ENCODE measurements at places on chromosomes 16 and 17.

DNA sequence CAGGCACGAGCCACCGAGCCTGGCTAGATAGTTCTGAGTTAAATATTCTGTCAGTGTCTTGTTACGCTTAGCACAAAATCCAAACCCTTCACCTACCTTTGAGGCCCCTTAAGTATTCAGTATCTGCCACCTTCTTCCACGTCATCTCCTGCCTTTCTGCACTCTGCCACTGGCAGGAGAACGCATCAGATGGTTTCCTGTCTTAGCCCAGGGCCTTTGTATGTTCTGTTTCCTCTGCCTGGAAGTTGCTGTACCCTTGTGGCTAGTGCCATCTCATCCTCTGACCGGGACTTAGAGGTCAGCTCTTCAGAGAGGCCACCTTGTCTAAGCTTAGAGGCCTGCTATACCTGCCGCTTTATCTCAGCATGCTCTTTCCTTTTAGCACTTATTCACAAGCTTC lies 67.5 kb upstream of the LGALS9 start:
- DNase-seq: no peak

DNA sequence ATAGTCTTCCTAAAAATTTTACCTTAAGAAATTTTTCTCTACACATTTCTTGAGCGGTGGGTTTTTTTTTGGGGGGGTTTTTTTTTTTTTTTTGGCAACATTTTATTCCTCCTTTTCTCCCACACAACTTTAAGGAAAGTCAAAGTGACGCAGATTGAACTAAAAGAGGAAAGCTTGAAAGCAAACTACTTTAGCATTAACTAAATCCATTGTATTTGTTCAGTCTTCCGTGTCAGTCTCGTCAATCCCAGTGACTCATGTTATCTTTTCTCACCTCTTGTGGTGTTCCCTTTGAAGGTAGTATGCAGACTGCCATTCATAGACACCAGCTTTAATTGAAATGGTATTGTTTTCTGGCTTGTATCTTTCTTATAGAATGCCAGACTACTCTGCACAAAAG lies 39.3 kb downstream of the TADA2A start:
- no peak for DNase-seq

GRCh38 chr16:64304951-64305350 lies 816.9 kb downstream of the CDH11 start:
- DNase-seq: no peak

DNA sequence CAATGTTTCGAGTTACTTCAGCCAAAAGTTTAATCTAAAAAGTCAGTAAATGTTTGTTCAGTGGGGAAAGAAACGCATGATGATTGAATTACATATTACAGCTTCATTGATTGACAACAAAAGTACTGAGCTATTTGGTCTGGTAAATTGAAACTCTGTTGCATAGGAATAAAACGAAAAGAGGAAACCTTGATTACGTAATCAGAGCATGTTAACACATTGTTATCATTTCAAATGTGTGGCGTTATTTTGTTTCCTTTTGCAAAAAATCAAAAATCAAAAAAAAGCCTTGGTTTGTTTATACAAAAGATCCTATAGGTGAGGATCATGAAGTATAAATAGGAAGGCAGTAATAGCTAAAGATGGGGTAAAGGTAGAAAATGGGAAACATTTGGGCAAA lies 19.5 kb upstream of the CA10 start:
- DNase-seq: no peak

GRCh38 chr17:81665205-81666091 lies 957 bp downstream of the OXLD1 start:
- DNase-seq: no peak

GRCh38 chr17:50547035-50547735 lies at the start of gene SPATA20:
TSS of gene SPATA20 (plus strand) at chr17:50547174. CDS start at chr17:50547209, 35 bp downstream.
- peak; percentile 33 for DNase-seq

- no peak for DNase-seq
Observed at GRCh38 chr17:3738562-3739295, 15.0 kb downstream of the HASPIN start.

DNA sequence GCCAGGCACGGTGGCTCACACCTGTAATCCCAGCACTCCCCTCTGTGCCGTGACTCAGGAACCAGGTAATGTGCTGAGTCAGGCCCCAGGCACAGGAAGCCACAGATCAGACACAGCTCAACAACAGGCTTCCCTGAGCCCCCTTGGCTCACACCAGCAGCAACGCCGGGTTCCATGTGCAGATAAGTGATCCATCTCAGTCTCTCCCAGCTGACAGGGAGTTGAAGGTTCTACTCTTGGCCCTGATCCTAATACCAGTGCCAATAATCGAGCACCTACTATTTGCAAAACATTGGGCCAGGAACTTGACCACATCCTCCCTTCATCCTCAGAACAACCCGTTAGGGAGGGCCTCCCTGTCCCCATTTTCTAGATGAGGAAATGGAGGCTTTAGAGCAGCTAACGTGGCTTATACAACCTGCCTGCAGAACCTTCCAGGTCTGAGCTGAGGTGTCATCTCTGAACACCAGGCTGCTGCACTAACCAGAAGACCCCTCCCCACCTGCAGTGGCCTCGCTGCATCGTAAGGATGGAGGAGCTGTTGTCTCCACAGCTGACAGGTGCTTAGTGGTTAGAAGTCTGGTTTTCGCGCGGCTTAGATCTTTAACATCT lies 64.8 kb upstream of the AMZ2 start:
- DNase-seq: no peak

DNA sequence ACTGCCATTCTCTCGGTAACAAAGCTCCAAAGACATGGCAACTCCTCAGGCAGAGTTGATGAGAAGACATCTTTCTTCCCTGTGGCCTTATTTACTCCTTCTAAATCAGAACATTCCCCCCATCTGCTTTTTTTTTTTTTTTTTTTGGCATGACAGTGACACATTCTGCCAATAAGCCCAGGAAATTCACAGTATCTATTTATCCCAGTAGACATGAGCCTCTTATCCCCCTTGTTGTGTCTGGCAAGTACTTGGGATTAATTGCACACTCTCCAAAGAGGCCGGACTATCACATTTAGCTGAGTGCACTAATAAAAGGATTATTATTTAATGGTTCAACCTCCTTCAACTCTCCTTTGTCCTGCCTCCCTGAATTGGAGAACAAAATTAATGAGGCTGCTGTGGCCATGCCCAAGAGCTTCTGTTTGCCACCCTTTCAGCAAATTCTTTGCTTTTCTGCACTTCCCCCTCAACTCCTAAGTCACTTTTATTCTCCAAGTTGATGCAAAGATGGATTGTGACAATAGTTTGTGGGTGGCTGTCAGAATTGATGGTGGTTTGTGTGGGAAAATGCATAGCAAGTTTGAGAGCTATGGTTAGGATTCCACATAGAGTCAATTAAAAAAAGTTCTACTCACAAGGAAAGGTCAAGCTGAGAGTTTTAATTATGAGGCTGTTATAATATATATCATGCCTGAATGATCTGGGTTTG lies 47.2 kb downstream of the GPR139 start:
- DNase-seq: no peak

GRCh38 chr17:13601776-13602551 lies at the start of gene HS3ST3A1:
TSS of gene HS3ST3A1 (minus strand) at chr17:13601929. CDS start at chr17:13601129, 800 bp downstream.
- no peak for DNase-seq

DNA sequence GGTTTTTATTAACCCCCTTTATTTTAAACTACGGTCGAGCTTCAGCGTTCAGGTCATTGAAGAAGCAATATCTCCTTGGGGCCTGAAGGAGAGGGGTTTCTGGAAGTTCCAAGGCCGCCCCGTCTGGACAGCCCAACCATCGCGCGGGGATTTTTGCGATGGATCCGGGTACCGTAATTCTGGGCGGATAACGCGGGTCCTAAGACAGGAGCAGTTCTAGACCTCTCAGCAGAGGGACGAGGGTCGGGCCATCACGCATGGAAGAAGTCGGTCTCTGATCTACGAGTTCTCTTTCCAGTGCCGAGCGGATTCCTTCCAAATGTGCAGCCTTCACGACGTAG lies 3.6 kb downstream of the BORCS6 start:
- DNase-seq: no peak

- no peak for DNase-seq
Observed at GRCh38 chr17:57965521-57966160, 10.4 kb upstream of the CUEDC1 start.

GRCh38 chr17:28916302-28916934 lies 13.5 kb upstream of the DHRS13 start:
- peak; percentile 14 for DNase-seq

DNA sequence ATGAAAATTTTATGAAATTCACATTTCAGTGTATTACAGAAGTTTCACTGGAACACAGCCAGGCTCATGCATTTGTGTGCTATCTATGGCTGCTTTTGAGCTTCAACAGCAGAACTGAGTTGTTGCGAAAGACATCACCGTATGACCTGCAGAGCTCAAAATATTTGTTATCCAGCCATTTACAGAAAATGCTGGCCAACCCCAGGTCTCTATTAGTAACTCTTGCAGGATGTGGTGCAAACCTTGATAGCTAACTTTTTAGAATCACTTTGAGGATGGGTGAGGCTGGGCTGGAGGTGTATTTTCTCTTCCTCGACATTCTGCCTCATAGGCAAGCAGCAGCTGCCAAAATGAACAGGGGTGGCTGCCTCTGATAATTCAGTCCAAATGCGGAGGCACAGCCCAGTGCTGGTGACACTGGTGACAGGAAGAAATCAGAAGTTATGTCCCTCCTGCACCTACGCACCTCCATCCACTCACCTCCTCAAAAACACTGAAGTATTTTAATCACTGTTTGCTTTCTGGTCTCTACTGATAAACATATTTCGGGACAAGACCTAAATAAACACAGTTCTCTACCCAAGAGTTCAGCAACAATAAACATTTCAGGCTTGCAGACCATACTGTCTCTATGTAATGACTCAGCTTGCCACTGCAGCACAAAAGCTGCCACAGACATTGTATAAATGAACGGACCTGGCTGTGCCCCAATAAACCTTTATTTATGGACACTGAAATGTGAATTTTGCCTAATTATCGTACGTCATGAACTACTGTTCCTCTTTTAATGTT lies 28.5 kb downstream of the ARHGAP17 start:
- DNase-seq: no peak

DNA sequence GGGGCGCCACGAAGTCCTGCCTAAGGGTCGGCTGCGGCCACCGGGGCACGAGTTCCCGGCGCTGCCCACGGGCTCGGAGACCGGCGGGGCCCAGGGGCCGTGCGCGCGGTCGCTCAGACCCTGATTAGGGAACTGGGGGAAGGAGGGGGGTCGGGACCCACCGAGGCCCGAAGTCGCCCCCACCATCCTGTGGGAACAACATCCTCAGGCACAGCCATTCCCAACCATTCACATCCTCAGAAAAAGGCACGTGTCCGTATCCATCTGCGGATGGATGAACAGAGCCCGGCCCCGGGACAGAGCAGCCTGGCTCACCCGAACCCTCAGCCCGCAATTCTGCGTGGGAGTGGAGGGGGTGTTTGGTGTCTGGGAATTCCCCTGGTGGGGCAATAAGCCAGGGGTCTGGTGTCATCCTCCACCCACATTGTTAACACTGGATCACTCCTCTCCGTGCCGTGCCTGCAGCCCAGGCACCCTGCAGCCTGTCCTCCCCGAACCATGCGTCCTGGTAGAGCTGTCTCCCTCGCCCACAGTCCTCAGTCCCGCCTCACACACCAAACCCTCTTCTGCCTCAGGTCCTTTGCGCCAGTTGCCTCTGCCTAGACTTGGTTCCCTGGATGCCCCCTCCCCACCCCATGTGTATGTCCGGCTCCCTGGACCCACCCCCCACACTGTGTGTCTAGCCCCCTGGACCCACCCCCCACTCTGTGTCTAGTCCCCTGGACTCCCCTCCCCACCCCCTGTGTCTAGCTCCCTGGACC lies 789 bp upstream of the CCDC57 start:
- no peak for DNase-seq

GRCh38 chr16:66020046-66020445 lies 346.4 kb upstream of the CDH5 start:
- no peak for DNase-seq

DNA sequence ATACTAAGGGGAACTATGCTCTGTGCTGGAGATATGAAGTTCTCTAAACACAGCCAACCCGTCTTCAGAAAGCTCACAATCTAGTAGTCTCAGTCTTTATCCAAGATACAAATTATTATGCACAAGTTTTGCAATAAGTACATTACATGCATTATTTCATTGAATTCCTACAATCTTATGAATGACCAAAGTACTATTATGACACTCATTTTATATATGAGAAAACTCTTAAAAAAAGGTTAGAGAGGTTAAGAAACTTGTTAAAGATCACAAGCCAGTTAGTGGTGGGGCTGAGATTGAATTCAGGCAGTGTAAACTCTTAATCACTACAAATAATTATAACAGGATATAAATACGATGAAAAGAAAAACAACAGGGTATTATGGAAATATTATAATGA lies 4.7 kb upstream of the BRIP1 start:
- DNase-seq: no peak

DNA sequence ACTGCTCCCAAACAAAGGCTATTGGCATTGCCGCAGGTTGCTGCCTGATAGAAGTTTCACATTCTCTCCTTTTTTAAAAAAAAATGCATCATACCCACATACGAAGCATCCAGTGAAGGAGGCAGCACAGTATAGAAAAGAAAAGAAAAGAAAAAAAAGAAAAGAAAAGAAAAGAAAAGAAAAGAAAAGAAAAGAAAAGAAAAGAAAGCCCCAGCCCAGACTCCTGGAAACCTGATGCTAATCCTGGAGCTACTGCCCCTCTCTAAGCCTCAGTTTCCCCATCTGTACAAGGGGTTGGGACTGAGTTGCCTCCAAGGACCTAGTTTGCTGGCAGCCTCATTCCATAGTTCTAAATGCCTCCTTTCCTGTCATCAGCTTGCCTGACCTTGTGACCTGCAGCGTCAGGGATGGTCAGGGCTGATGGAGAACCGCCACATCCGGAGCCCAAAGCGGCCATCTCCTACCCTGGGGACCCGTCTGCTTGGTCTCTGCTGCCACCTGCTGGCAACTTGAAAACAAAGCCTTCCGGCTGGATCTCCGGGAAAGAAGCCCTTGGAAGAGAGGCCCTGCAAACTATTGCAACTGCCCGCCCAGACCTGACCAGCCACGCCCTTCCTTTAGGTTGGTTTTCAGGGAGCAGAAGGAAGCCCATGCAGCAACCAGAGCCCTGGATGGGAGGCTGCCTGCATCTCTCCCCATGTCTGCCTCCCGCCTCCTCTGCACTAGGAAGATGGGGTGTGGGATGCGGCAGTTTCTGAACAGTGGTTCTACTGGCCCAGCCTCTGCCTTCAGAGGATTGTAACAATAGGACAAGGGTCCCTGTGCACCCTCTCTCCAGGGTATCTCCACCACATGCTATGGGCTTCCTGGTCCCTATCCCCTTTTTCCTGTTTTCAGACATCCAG lies 13.0 kb downstream of the AIPL1 start:
- peak; percentile 21 for DNase-seq

DNA sequence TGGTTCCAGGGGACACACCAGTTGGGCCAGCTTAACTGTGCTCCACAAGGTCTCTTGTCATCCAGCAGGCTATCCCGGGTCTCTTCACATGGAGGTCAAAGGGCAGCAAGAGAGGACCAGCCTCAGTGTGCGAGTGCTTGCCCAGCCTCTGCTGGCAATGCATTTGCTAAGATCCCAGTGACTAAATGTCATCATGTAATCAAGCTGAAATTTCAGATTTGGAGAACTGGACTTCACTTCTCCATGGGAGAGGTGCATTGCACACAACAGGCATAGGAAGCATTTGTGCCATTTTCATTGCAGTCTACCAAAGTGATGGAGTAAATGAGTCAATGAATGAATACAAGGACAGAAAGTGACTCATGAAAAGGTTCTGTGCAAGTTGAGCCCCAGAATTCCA lies 51.2 kb upstream of the KDM8 start:
- no peak for DNase-seq
